Stimulated activated CD4-positive, alpha-beta T cell treated with anti-CD3 and anti-CD28 coated beads, Interleukin-15, amount 100 ng/mL, for 24 hours (primary cell): ENCODE measurements at places on chromosomes 7 and 10.

GRCh38 chr10:26779176-26779860 is 81.4 kb downstream of the ABI1 start:
- no peak for DNase-seq

DNA sequence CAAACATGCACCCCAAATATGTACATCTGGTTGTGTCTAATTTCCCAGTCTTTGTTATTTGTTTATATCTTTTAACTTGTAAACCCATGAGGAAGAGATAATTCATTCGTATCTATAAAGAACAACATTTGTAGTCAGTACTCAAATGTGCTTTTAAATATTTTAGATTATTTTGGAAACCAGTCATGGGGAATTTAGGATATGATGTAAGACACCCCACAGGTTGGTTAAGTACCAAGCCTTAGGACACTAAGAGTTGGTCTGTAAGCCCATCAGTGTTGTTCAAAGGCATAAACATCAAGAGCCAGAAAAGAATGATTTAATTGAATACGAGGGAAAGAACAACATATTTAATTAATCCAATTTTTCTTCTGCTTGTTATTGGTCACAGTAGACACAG is 421.1 kb upstream of the SEMA3C start:
- no peak for DNase-seq

DNA sequence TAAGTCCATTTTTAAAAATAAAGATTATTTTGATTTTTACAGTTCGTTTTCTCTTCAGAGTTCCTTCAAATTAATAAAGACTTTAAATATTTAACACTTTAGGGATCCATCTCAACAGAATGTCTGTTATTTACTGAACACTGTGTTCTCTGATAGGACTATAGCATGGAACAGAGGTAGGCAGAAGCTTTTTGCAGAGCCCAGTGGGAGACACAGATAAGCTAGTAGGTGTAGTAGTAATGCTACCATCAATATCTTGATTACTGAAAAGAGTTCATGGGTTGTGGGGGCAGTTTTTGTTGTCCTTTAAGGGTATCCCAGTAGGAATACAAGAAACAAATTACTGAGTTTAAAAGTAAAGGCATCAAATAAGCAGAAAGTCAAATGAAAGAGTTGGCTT is 140.5 kb downstream of the HBP1 start:
- DNase-seq: no peak

DNA sequence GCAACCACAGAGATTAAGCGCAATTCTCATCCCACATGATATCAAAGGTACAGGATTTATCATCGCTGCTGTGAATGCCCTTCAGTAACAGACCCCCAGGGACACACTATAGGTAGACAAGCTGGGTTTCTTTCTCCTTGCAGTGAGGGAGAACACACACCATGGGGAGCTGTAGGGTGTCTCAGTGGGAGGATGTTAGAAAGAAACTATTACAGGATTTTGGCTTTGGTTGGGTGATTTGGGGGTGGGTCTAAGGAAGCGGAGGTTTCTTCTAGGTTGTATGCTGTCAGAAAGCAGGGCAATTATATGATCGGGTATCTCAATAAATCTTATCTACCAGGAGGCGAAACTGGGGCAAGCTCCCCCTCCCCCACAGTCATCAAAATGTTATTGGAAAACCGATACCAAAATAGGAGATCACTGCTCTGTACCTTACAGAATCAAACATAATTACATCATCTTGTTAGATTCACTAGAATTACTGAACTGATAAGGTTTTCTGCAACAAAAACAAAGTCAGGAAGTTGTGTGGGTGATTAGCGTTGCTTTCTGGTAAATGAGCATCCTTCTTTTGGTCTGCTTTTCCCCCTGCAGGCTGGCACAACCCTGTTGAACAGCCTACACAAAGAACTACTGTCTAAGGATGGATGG is 209.7 kb downstream of the TEX36 start:
- no peak for DNase-seq

- DNase-seq: no peak
Observed at GRCh38 chr7:44808914-44809393, 12.5 kb downstream of the PPIA start.

GRCh38 chr10:30185916-30186315 is 126.5 kb upstream of the JCAD start:
- DNase-seq: no peak

GRCh38 chr10:93245779-93246178 is 172.1 kb downstream of the CYP26A1 start:
- no peak for DNase-seq

DNA sequence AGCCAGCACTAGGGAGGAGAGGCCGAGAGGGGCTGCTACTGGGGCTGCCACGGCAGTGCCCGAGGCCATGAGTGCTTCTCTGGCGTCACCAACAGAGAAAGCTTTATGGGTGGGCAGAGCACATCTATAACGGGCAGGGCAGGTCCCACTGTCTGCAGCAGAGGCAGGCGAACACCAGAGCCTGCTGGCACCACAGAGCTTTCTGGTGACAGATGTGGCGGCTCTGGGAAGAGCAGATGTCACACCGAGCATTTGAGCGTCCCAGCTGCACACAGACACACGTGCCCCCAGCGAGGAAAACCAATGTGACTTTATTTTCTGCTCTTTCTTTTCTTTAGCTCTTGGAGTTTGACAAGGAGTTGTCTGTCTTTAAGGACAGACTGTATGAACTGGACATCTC is 20.5 kb downstream of the NKX6-2 start:
- no peak for DNase-seq

- DNase-seq: no peak
Observed at GRCh38 chr10:75272896-75273295, 37.1 kb upstream of the COMTD1 start.

DNA sequence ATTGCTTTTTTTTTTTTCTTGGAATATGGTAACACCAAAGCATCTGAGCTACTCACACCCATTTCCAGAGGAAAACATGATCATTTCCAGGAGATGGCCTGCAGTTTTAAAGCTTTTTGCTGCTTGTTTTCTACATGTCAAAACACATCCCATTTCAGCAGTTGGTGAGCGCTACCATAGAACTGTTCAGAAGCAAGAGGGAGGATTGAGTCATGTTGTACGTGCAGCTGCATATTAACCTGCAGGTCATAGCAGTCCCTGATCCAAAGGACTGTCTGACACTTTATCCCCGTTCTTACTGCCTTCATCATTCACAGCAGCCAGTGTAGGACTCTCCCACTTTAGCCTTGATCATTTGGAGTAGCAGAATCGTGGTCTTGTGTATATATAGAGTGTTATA is 124.6 kb downstream of the AUTS2 start:
- DNase-seq: no peak

DNA sequence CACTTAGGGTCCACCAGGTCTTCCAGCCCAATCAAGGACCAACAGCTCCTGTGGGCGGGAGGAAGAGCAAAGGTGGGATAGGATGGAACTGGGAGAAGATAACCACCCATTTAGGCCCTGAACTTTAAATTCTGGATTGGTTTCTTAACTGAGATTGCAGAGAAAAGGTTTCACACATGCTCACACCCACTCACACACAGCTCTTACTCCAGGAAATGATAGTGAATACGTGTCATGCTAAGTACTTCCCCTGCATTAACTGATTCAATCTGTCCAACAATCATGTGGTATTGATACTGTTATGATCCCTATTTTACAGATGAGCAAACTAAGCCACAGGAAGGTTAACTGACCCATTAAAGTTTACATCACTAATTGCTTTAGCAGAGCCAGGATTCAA is 4.6 kb upstream of the CYP3A4 start:
- peak; percentile 33 for DNase-seq

DNA sequence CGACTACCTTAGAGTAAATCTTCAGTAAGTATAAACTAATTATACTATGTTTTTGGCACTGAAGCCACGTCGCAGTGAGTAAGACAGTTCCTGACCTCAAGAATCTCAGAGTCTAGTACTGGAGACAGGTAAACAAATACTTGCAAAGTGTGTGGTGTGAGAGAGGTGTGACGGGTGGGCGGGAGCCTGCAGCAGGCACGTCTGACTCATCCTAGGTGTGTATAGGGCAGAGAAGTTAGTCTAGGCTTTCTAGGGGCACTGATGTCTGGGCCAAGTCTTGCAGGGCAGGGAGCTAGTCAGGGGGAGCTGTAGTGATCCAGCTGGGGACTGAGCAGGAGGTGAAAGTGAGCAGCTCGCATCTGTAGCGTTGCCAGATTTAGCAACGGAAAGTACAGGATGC is 35.9 kb upstream of the SFTPD start:
- DNase-seq: peak; percentile 77

- DNase-seq: no peak
Observed at GRCh38 chr7:2613931-2614600, 17.7 kb upstream of the TTYH3 start.

DNA sequence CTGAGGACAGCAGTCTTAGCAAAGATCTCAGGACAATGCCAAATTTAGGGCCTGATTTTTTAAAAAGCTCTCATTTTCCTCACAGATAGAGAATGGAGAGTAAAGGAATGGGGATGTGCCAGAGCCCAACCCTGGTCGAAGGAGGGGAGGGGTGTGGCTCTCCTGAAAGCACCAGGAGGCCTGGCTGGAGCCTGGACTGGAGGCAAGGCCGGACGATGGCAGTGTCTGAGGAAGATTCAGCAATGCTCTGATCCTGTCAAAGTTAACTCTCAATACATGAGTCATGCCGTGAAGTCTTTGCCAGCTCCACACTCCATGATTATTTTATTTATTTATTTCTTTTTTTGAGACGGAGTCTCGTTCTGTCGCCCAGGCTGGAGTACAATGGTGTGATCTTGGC is 108.3 kb downstream of the UPF2 start:
- no peak for DNase-seq

DNA sequence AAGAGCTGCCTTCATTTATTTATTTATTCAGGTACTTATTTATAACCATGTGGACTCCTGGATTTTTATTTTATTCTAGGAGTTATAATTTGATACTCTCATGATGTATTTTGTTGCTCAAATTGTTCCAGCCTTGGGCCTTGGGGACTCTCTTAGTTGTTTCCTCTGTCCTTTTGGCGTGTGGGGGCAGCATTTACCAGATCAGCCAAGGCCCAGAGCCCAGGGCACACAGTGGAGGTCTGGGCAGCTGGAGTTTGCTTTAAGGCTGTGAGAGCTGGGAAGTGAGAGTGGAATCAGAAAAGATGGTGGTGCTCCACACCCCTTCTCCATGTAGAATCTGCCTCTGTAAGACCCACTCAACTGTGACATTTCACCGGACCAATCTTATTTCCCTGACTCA is 398.9 kb downstream of the RPS24 start:
- DNase-seq: no peak

DNA sequence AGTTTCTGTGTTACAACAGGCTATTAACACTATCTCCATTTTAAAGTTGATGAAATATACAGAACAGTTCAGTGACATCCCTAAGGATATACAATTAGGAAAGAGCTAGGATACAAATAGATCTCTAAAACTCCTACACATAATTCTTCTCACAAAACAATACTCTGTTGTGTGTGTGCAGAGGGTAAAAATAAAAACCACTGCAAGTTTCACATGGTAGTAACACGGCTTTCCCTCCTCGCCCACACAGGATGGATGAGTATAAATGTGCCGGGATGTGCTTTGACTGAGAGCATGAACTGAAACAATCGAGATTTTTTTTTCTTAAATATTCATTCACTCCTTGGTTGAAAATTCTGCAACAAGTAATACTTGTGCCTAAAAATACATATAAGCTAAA is 131.5 kb upstream of the C1QL3 start:
- peak; percentile 22 for DNase-seq

DNA sequence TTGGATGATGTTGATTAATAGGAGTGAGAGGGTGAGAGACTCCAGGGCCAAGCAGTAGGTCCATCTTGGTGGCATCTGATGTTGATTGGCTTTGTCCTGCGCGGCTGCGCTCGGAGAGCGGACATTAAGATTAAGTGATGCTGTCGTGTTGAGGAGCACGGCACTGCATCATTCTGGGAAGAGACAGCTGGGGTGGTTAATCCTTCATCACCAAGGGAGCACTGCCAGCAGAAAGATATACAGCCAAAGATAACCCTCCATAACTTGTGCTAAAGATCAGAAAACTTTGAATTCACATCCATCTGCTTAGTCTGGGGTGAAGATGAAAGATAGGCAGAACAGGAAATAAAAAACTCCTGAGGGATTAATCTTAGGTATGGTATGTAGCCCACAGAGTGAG is 208.3 kb downstream of the LRMDA start:
- no peak for DNase-seq

- DNase-seq: no peak
Observed at GRCh38 chr10:30840395-30841050, 191.1 kb downstream of the ZNF438 start.

DNA sequence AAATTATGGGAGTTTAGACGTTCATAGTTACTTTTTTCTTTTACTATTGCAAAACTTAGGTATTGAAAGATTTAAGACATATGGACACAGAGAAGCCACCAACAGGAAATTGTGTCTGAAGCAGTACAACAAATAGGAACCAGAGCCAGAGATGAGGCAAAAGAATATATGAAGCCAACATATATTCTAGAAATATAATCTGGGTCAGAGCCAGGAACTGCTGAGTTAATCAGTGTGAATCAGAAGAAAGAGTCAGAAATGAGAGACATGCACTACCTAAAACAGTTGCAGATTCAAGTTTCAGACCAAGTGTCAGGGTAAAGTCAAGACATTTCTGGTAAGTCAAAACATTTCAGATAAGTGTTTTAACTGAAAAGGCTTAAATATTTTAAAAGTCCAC is 67.7 kb downstream of the DGKB start:
- no peak for DNase-seq

DNA sequence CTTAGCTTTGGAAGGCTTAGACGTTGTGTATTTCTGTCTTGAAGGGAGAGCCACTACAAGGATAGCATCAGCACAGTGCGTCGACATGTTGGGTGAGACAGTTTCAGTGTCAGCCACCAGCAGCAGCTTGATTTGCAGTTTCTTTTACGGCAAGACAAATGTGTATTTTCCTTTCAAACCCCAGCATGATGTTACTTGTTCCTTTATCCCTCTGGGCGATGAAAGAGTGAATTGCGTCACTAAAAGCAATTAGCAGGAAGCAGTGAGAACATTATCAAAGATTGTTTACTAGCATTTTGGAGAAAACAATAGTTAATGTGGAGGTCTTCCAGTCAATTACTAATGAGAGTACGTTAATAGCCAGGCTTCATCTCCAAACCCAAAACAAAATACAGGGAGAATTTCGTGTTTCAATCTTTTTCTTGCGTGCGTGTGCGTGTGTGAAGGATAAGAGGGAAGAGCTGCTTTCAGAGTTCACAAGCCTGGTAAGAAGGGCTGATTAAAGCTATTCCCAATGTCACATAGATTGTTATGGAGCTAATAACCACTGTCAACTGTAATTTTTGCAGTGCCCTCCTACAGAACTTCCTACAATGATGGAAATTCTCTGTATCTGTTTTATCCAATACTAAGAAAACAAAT is 157.1 kb upstream of the AOAH start:
- DNase-seq: no peak

DNA sequence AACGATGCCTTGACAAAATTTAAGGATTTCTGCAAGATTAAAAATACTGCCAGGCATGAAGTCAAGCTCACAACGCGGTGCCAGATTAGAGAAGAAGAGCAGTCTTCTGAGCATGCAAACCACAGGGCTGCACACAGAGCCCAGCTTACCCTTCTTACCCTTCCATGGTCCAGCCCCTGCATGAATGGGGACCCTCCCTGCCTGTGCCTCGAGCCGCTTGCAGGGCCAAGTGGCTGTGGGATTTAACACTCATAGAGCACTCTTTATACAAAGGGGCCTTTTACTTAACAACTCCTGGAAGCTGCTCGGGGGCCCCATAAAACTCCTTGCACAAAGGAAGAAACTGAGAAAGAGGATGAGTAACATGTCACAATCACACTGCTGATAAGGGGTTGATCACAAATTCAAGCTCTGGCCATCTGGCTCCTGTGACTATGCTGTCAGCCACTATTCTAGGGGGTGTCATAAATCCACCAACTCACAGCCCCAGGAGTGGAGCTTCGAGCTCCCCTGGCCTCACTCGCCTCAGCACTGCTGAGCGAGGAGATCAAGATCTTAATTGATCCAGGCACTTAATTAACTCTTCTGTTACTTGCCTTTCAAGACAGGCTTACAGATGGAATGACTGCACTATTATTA is 514.8 kb downstream of the TNS3 start:
- no peak for DNase-seq
